Fibroblast of pulmonary artery (primary cell): ENCODE measurements at places on chromosomes 5 and 9.

DNA sequence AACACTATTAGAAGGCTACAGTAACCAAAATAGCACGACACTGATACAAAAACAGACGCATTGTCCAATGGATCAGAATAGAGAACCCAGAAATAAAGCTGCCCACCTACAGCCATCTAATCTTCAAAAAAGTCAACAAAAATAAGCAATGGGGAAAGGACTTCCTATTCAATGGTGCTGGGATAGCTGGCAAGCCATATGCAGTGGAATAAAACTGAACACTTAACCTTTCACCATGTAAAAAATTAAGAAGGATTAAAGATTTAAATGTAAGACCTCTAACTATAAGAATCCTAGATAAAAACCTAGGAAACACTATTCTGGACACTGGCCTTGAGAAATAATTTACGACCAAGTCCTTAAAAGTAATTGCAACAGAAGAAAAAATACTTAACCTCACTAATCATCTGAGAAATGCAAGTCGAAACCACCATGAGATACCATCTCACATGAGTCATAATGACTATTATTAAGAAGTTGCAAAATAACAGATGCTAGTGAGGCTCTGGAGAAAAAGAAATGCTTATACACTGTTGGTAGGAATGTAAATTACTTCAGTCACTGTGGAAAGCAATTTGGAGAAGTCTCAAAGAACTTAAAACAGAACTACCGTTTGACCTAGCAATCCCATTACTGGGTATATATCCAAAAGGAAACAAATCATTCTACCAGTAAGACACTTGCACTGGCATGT, 203.3 kb upstream of the CDH9 start:
- peak; percentile 97 for DNase-seq

- peak; percentile 52 for DNase-seq
These were observed 25.8 kb downstream of the TJP2 start for GRCh38 chr9:69199769-69200470.

DNA sequence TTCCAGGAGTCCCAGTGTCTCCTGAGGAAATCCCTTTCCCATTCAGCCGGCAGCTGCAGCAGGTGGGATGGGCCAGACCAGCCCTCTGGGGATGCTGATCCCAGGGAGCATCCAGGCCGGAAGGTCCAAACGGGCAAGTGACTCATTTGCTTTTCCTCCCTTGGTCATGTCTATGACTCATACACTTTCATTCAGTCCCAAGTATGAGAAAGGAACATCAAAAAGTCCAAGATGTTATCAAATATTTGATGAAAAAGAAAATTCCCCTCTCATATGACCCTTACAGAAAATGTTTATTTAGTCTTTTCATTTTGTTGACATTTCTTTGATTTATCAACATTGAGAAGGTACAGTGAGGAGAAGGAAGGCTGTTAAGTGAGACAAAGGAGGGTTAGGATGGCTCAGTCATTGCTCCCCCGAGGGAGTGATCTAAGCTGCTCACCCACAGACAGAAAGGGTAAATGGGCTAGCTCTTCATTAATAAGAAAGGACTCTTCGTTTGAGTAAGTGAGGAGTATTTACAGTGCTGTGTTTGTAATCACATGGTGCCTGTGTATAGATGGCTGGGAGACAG, 117.6 kb upstream of the ANKRD55 start:
- DNase-seq: peak; percentile 89

- DNase-seq: no peak
These were observed 82.7 kb downstream of the SV2C start for GRCh38 chr5:76165711-76166374.

- DNase-seq: no peak
These were observed 18.1 kb downstream of the ADAMTS2 start for GRCh38 chr5:179327021-179327735.
